Activated T-helper 1 cell treated with anti-CD3 and anti-CD28 coated beads, Interleukin-2, amount 50 U/mL, for 16 hours (primary cell): ENCODE measurements at places on chromosomes 7 and 10.

GRCh38 chr7:27187475-27188385 is 2.7 kb upstream of the HOXA11 start:
- no peak for DNase-seq

- no peak for DNase-seq
Measured at GRCh38 chr10:110350812-110351211, 46.1 kb upstream of the SMNDC1 start.

DNA sequence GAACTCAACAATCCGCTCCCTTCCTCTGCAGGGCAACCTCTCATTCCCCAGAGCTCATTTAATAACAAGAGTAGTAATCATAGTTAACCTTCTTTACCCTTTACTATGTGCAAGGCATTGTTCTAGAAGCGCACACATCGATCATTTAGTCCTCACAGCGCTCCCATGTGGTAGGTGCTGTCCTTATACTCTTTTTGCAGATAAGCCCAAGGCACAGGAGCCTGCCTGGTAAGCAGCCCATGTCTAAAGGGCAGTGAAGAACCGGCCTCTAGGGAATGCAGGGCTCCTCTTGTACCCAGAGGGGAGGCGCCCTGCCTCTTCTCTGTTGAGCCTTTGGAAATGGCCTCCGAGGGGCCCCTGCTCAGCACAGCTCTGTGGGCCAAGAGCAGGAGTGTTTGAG is 14.3 kb downstream of the CHST3 start:
- DNase-seq = no peak

DNA sequence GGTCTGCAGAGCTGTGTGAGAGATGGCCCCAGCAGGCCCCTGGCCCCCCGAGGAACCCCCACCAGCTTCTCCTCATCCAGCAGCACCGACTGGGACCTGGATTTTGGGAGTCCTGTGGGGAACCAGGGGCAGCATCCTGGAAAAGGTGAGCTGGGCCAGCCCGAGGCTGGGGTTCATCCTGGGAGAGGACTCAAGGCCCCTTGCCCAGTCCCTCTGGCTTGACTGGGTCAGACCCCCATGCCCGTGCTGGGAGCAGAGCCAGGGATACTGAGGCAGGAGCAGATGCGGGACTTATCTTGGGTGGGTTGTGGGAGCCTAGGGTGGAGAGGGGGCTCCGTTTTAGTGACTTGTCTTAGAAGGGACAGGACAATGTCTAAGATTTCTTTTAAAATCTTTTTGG is 47.5 kb downstream of the ZNF467 start:
- no peak for DNase-seq

DNA sequence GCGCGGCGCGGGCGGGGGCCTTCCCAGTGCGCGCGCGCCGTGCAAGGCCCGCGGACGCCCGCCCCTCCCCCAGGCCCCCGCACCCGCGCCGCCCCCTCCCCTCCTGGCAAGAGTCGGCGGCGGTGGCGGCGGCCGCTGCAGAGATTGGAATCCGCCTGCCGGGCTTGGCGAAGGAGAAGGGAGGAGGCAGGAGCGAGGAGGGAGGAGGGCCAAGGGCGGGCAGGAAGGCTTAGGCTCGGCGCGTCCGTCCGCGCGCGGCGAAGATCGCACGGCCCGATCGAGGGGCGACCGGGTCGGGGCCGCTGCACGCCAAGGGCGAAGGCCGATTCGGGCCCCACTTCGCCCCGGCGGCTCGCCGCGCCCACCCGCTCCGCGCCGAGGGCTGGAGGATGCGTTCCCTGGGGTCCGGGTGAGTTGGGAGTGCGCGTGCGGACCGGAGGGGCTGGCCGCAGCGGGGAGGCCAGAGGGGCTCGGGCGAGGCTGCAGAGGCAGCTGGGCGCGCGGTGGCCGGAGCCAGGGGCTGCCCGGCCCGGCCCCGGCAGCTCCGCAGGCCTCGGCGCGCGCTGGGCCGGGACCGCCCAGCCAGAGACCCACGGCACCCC is at the start of gene BMPR1A:
TSS of gene BMPR1A (plus strand) at position 109 of the 602 bp plus-strand sequence. CDS start 119,400 bp downstream, outside the sequence.
- DNase-seq = no peak

- DNase-seq = no peak
Measured at GRCh38 chr10:132129431-132129830, 57.3 kb upstream of the DPYSL4 start.

DNA sequence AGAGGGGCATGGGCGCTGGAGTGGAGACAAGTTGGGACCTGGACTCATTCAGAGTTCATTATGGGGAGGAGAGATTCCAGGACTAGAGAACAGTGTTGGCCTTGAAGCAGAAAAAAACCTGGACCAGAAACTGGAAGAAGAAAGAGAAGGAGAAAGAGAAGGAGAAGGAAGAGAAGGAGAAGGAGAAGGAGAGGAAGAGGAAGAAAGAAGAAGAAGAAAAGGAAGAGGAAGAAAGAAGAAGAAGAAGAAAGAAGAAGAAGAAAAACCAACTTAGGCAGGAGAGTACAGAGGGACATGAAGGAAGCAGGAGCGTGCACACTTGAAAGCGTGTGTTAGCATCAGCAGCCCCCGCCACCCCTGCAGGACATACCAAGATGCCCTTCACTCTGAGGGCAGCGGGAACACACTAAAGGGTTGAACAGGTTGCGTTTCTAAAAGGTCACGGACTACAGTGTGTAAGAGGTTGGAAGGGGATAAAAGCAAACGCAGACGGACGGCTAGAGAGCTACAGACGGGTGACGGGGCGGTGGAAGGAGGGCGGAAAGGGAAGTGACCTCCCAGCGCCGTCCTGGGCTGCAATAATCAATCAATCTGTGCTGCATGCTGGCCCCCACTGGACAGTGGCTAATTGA is 95.3 kb downstream of the SEC61G start:
- DNase-seq = no peak

- DNase-seq = no peak
Measured at GRCh38 chr7:152402384-152403250, 33.2 kb downstream of the KMT2C start.

- no peak for DNase-seq
Measured at GRCh38 chr10:27568196-27569175, 64.4 kb downstream of the RAB18 start.

DNA sequence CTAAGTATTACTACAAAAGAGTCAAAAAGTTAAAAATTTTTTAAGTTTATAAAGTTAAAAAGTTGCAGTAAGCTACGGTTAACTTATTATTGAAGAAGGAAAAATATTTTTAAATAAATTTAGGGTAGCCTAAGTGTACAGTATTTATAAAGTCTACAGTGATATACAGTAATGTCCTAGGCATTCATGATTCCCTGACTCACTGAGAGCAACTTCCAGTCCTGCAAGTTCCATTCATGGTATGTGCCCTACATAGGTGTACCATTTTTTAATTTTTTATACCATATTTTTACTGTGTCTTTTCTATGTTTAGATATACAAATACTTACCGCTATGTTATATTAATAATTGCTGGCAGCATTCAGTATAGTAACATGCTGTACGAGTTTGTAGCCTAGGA is 92.3 kb downstream of the CTNNA3 start:
- DNase-seq = no peak

DNA sequence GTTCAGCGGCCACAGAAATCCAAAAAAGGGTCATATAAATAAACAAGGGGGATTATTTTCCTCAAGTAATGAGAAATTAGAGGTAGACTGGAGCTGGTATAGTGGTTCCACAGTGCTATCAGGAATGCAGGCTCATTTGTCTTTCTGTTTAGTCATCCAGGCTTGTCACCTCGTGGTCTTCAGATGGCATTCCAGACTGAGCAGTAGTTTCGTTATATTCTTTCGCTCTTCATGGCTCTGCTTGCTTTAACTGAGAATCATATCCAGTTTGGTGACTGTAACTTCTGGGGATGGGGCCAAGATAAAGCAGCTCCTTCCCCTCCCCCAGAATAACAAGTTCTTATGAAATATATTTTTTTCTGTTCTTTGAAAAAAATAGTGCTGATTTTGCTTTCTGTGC is 9.5 kb downstream of the ANKIB1 start:
- no peak for DNase-seq

DNA sequence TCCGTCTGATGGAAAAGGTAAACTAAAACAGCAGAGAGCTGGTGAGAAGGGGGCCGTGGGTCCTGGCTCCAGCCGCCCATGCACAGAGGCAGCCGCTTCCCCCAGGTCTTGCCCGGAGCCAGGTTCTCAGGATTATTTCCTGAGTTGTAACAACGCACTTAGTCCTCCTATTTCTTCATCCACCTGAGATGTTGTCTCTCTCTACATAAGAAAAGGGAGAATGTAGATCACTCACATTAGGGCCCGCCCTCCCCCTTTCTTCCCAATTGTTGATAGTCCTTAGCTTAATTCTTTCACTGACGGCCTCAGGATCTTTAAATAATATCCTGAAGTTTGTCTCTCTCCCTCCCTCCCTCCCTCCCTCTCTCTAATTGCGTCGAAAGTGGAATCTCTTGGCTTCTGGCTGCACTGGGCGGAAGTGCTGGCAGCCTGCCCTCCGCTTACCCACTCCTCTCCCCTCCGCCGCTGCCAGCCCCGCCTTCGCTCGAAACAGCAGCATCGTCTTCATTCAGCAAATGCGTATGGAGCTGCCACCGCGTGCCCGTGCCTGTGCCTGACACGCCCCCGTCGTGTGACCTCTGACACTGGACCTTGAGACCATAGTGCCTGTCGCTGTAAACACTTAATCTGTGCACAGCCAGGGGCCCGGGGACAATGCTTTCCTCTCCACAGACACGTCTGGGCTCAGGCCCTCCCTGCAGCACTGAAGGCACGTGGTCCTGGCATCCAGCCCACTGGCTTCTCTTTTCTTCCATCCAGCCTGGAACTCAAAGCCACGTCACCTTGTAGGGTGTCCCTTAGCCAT is 174.5 kb upstream of the PPP2R2D start:
- DNase-seq = no peak

DNA sequence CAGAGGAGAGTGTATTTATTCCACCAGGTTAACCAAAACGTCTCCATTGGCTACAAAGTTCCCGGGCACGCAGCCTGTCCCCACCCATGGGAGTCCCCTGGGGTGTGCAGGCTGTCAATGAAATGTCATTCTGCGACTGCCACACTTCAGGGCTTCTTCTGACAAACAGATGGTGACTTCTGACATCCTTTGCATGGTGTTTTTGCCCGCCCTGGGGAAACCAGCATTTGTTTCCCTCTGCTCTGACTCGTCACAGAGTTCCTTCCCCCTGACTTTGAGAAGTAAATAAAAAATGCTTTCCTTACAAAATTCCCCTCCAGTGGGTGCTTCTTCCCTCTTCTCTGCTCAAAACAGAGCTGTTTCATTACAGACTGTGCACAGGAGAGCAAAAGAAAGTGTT is 38.2 kb downstream of the TNS3 start:
- no peak for DNase-seq

- no peak for DNase-seq
Measured at GRCh38 chr10:86252079-86252478, 114.5 kb downstream of the GRID1 start.

GRCh38 chr10:1515780-1516491 is 221.4 kb downstream of the ADARB2 start:
- DNase-seq = no peak

DNA sequence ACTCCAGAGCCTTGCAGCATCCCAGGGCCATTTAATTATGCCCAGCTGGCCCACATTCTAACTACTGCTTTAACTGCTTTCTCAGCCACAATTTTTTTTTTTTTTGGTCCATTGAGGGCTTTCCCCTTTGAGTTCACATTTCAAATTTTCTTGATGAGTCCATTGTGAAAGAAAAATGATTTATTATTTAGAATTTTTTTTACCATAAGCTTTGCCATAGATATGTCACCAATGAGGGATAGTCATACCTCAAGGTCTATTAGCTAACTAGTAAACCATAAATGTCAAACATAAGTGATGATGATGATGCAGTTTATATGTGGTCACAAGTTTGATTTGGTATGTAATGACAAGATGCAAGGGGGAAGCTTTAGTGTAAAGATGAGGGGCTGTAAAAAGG is 282.9 kb downstream of the BICC1 start:
- no peak for DNase-seq

DNA sequence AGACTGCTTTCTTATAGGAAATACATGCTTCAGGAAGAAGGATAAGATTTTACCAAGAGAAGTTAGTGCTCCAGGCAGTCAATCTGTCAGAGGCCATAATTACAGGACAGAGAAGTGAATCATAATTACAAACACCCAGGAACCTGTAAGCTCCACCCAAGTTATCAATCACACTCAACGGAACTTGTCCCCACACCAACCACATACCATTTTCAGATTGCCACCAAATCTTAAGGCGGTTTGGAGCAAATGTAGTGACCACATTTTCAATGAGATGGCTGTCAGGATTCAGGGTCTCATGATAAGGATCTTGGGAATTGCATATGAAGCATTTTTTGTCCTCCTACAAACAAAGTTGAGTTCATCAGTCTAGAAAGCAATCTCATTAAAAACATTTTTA is 4.8 kb downstream of the LAMB1 start:
- DNase-seq = no peak

GRCh38 chr10:104300002-104300735 is 31.2 kb downstream of the GSTO2 start:
- DNase-seq = no peak

- DNase-seq = no peak
Measured at GRCh38 chr10:100614429-100615095, 78.8 kb downstream of the HIF1AN start.

DNA sequence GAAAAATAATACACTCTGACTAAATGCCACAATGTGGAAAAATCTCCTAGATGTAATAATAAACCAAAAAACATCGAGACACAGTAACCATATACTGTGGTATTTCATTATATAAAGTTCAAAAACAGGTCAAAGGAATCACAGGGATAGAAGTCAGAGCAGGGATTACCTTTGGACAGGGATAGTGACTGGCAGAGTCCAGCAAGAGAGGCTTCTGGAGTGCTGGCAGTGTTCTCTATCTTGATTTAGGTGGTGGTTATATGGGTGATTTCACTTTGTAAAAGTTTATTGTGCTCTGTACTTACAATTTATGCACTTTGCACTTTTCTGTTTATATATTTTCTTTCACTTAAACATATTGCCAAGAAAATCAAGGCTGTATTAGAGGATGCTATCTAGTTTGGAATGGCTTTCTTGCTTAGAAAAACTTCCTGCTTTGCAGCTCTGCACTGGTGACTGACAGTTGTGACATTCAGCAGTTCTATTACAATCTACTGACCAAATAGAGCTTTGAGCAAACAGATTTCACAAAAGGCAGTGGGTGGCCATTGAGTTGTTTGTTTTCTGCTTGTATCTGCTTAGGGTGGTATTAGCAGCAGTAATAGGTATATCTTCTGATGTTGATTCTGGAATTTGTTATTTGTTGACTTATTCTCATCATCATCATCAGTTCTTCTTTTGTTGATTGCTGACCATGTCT is 263.6 kb upstream of the LRGUK start:
- no peak for DNase-seq
